IPS DF 6.9 (cell line): ENCODE measurements at places on chromosomes 1 and 21.

GRCh38 chr1:224329842-224330753, at the start of gene NVL:
NVL (minus strand) TSS chr1:224330172; CDS start chr1:224330127, 45 bp downstream.
- DNase-seq: no peak

- no peak for DNase-seq
These were observed 416.7 kb downstream of the LRRIQ3 start for GRCh38 chr1:73781251-73781650.

- no peak for DNase-seq
These were observed 23.4 kb downstream of the MAPKAPK2 start for GRCh38 chr1:206708058-206708457.

GRCh38 chr1:12316331-12316730, 86.5 kb downstream of the VPS13D start:
- DNase-seq: no peak

DNA sequence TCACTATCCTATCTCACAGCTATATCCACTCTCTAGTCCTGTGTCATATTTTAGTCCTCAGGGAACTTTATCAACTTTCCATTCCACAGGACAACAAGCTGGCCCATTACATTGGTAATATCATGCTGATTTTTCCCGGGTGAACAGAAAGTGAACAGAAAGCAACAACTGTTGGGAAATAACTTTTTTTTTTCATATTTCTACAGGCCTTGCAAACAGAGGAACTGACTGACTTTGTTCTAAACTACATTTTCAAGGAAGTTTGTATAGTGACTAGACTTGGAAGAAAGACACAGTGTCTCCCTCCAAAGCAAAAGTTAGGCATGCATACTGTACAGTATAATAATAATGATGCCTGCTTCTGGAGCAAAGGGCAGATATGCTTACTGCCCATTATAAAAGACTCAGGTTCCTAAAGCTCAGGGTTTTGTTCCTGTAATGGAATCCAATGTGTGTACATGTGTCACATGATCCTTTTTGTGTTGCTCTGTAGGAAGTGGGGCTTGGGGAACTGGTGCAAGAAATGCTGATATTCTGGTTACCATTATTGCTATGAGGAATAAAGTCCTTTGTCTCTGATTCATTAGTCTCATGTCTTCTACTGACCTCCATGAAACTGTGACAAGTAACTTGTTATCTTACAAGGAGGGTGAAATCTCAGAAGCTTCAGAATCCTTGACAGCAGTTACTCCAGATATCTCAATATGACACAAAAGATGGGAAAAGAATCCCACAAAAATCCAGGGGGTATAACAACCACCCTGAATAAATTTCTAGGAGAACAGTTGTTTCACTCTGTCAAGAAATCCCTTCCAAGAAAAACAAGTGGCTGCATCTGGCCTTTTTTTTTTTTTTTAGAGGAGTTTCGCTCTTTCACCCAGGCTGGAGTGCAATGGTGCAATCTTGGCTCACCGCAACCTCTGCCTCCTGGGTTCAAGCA, 17.7 kb upstream of the NTPCR start:
- DNase-seq: no peak

DNA sequence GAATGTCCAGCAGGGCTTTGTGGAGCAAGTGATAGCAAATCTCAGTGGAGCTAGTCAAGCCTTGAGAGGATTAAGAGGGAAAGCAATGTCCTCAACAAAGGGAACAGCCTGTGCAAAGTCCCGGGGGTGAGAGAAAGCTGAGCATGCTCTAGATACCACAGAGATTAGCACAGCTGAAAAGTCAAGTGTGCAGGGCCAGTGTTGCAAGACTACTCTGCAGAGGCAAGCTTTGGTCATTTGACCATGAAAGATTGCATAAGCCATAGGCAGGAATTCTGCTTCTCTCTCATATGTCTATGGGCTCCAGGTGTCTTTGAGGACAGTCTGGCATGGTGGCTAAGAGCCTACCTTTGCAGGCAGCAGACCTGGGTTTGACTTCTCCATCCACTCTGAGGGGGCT, 181.0 kb upstream of the JUN start:
- no peak for DNase-seq

- no peak for DNase-seq
These were observed 187.3 kb downstream of the ATP6V1G3 start for GRCh38 chr1:198352975-198353695.

- DNase-seq: no peak
These were observed 286.2 kb downstream of the SPATA17 start for GRCh38 chr1:217917281-217917887.

GRCh38 chr1:204335085-204335484, 24.6 kb downstream of the PLEKHA6 start:
- DNase-seq: no peak

GRCh38 chr1:200183637-200184036, 156.1 kb downstream of the NR5A2 start:
- no peak for DNase-seq

DNA sequence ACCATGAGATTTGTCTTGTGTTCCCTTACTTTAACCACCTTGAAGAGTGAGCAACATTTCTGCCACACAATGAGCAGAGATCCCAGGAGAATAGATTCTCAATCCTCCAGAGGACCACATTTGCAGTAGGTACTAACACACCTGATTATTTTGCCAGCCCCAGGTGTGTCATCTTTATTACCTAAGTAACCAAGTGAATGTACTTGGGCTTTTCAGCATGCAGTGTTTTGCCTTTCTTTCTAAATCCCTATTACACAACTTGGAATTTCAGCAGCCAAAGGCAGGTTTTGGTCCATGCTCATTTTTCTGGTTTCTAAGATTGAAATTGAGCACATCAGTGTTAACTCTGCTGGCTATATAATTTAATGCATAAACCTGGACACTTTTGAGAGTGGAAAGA, 43.2 kb upstream of the ST6GALNAC5 start:
- no peak for DNase-seq

DNA sequence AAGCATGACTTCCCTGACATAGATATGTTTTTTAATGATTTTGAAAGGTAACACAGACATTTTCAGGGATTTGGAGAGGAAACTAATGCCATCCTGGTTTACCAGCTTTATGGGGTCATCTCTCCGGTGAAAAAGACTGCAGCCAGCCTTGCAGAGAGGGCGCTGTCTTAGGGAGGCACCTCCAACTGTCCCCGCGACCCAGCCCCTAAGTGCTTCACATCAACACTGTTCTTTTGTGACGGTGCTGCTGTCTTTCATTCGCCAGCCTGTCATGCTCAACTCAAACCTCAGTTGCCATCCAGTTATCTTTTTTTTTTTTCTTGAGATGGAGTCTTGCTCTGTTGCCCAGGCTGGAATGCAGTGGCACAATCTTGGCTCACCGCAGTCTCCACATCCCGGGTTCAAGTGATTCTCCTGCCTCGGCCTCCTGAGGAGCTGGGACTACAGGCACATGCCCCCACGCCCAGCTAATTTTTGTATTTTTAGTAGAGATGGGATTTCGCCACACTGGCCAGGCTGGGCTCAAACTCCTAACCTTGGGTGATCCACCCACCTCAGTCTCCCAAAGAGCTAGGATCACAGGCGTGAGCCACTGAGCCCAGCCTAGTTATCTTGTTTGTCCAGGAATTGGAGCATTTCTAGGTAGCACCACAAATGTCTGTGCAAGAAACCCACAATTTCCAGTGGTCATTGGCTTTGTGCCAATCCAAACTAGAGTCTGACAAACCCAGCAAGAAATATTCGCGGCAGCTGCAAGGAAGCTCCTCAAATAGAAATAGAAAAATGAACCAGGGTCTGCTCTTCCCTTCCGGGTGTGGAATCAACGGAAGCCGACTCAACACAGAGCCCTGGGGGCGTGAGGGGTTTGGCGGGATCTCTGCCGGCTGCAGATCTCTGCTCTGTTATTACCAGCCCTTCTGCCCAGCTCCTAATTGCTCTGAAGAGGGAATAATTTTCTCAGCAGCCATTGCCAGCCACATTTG, 24.2 kb downstream of the PDE9A start:
- DNase-seq: no peak

DNA sequence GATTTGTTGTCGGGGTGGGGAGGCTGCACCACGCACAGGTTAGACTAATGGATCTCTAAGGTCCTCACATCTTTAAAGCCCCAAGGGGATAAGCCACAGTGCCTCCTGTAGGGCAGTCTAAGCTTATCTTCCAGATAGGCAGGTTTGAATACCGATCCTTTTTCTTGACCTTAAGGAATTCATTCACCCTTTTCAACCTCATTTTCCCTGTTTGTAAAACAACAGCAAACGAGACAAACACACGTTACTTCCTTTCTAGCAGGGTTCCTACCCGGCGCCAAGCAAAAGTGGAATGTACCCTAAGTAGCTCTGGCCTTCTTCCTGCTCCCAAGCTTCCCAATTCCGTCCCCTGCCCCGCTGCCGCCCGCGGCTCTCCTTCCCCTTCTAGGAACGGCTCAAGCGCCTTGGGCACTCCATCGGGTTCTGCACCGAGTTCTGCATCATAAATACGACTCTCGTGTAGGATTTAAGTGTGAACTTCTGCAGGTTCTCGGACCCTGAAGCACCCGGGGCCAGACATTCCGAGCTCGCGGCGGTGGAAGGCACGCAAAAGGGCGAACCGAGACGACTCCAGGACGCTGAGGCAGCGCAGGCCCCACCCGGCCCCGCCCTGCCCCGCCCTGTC, 548 bp upstream of the CDC20 start:
- DNase-seq: no peak

GRCh38 chr1:226292874-226293552, 16.0 kb downstream of the LIN9 start:
- DNase-seq: no peak

DNA sequence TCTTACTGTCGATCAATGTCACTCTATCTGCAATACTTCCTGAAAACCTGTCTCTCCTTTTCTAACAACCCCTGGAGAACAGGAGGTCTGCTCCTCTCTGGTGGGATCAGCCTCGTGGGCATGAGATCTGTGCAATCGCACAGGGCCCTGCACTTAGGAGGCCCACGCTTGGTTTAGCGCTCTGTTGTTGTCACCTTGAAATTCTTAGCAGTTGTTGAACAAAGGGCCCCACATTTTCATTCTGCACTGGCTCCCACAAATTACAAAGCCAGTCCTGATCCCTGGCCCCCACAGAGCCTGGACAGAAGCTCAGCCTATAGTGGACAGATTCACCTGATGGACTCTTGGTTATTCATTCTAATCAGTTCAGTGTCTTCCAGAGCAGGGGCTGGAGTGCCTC, 18.6 kb downstream of the SPOCD1 start:
- DNase-seq: no peak

DNA sequence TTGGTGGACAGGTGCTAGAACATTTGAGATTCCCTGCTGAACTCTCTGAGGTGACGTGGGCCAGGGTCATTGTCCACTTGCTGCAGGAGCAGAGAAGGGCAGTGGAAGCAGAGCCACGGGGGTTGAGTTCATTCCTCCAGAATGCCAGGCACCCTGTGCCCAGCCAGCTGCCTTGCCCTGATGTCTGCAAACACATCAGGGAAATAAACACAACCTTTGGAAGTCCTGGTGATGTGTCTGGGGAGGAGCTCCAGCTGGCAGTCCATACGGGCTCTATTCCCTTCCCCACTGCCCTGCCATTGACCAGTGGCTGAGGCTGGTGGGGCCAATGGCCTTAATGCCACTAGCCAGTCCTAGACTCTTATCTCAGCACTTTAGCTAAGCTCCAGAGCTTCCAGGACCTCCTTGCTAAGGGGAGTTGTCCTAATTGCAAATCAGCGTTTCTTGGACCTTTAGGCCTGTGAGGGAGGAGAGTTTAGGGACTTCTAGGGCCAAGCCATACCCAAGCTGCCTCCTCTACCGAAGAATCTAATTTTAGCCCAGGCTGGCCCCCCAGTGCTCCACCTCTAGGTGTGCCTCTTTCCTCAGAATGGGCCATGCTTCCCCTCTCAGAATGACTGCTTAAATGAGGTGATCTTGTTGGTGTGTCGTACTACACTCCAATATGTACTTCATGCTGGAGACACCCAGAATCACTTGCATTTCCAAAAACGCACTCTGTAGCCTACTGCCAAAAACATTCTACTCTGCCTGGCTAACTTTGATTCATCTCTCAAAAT, 25.9 kb upstream of the MFSD2A start:
- DNase-seq: no peak

GRCh38 chr1:245484176-245484575, 329.4 kb downstream of the KIF26B start:
- DNase-seq: no peak

GRCh38 chr1:43152866-43153265, 19.2 kb downstream of the EBNA1BP2 start:
- no peak for DNase-seq

DNA sequence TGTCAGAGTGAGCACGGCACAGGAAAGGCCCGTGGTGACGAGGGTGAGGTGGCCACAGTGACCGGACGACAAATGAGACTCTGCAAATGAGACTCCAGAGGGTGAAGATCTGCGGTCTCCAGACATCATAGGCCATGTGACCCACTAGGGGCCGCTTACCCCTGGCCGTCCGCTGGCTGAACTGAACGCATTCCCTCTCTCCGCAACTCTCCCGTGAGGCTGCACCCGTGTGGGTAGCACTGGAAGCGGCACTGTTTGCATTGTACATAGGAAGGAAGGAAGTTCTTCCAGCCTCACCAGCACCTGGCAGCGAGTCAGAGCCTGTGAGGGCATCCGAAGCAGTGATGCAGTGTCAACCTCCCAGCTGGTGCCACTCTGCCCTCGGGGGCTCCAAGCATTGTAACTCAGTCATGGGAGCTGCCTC, 23.6 kb upstream of the SPSB1 start:
- no peak for DNase-seq

- peak; percentile 22 for DNase-seq
These were observed 262.6 kb downstream of the SIPA1L2 start for GRCh38 chr1:232367293-232367692.

- no peak for DNase-seq
These were observed 41.1 kb upstream of the IL19 start for GRCh38 chr1:206729507-206729906.

DNA sequence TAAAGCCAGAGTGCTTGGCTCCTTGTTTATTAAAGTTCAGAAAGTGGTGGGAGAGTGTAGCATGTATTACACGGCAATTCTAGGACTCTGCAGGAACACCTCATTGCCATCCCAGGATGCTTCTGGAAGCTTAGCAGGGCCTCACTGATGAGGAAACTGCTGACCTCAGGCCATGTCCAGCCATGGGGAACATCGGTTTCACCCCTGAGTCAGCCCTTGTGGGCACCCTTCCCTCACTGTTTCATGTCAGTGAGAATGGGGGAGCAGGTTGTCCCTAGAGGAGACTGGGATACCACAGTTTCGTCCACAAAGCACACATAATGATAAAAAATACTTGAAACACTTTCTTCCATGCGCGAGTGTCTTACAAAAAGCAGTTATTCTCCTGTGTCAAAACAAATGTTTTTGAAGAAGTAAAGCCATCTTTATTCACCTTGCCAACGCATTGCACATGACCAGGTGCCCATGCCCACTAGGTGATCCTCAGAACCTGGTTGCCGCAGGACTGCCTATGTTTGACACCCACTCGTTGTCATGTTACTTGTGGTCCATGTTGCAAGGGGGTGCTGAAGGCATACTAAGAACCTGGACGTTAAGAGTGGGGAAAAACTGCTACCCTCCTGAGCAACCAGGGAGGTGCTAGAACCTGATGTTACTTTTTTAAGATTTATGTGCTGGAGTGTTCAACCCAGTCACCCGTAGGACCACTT, 41.2 kb upstream of the TTC22 start:
- DNase-seq: no peak

DNA sequence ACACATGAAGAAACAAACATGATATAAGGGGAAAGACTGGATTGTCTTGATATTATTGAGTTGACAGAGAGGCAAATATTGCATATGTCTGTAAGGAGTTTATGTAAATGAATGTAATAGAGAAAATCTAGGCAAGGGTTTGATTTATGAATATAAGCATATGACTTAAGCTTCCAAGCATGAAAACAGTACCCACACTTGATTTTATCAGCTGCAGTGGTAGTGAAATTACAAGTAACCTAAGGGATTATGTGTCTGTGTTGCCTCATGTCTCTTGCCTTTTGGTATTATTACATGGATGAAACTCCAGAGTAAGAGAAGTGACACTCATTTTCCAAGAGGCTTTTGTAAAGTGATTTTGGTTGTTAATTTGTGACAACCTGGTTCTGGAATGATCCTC, 1678.9 kb downstream of the KCNT2 start:
- no peak for DNase-seq
